ENCODE measurements at places on chromosomes 7 and 10.

DNA sequence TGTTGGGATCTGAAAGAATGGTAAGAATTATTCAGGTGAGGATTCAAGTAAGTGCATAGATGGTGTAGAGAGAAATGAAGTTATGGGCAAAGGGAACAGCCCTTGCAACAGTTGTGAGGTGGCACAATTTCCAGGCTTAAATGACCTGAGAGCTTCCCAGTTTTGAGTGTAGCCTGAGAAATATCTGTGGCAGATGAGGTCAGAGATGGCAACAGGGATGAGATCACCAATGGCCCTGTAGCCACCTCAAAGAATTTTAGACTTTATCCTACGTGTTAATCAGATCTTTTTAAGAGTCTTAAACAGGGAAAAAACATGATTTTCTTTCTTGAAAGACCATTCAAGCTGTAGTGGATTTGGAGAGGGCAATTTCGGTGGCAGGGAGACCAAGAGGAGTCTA is 1.9 kb upstream of the NRF1 start:
- DNase-seq: no peak

DNA sequence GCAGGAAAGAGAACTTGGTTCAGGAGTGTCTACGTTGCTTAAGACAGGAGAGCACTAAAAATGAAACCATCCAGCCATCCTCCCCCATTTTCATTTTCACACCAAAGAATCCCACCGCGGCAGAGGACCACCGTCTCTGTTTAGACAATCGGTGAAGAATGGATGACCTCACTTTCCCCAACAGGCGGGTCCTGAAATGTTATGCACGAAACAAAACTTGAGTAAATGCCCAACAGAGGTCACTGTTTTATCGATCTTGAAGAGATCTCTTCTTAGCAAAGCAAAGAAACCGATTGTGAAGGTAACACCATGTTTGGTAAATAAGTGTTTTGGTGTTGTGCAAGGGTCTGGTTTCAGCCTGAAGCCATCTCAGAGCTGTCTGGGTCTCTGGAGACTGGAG is 1.4 kb upstream of the IL6 start:
- no peak for DNase-seq

DNA sequence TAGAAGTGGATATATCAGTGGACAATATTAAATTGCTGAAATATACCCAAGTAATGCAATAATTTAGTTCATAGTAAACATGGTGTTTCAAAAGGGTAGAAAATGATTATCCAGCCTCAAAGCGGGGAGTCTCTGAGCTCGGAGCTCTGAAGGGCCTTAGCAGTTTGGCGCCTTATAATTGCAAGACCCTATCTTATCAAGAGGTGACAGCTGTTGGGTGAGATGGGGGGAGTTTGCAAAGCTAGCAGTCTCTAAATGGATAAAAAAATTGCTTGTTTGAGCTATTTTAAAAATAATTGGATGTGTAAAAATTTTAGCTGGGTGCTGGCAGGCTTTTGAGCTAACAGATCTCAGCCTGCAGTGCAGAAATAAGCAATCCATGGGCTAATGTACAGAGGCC is 219.2 kb downstream of the CCSER2 start:
- peak; percentile 8 for DNase-seq

- DNase-seq: no peak
Measured at GRCh38 chr7:132656846-132657776, 80.8 kb upstream of the PLXNA4 start.

DNA sequence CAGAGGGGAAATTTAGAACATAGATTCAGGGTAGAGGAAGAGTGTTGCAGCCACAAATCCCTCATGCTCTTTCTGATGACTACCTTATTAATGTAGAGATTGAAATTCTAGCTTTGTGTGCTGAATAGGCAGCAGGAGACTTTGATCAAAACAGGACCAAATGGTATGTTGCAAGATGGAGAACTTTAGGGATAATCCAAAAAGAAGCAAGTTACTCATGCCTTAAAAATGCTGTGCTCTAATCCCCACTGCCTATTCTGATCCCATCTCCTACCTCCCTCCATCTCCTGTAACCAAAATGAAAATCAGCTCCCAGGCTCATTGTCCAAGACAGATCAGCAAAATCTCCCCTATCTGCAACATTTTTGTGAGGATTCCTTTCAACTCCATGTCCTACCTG is 31.3 kb downstream of the CH25H start:
- DNase-seq: no peak

- DNase-seq: no peak
Measured at GRCh38 chr10:86261470-86261869, 105.1 kb downstream of the GRID1 start.

DNA sequence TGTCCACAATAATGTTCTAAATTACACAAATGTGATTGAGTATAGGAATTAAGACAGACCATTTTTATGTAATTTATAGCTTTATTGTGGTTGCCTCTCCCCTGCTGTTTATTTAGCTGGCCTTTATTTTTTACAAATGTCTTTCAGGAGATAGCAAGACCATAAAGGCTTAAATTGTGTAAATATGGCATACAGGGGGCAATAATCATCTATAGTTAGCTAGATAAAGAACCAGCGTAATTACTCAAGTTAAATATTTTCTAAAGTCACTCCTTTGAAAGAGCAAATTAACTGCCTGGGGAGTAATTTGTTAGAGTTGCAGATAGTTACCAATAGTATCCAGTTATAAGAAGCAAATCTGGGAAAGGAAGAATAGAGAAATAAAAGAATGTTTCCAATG is at the start of gene MALRD1:
MALRD1 (plus strand) TSS at position 313 of the 400 bp plus-strand sequence. CDS start 138 bp downstream, outside the sequence.
- DNase-seq: no peak

- no peak for DNase-seq
Measured at GRCh38 chr7:116780966-116781365, 81.4 kb upstream of the CAPZA2 start.

DNA sequence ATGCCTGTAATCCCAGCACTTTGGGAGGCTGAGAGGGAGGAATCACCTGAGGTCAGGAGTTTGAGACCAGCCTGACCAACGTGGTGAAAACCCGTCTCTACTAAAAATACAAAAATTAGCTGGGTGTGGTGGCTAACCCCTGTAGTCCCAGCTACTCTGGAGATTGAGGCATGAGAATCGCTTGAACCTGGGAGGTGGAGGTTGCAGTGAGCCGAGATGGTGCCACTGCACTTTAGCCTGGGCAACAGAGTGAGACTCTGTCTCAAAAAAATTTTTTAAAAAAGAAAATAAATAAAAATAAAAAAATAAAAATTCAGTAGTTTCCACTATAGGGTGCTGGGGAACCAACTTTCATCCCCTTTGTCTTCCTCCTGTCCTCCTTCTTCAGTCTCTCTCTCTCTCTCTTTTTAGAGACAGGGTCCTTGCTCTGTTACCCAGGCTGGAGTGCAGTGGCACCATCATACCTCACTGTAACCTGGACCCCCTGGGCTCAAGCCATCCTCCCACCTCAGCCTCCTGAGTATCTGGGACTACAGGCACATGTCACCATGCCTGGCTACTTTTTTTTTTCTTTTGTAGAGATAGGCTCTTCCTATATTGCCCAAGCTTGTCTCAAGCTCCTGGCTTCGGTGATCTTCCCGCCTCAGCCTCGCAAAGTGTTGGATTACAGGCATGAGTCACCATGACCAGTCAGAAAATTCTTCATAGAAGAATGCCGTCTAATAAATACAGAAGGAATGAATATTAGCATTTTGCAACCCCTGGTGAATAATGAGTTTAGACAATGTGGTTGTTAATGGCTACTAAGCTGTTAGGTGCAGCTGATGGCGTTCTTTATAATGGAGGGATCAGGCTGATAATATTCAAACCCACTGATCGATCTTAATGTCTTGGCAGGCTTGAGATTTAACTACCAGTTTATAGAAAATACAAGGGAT is 20.6 kb downstream of the RBM20 start:
- no peak for DNase-seq

DNA sequence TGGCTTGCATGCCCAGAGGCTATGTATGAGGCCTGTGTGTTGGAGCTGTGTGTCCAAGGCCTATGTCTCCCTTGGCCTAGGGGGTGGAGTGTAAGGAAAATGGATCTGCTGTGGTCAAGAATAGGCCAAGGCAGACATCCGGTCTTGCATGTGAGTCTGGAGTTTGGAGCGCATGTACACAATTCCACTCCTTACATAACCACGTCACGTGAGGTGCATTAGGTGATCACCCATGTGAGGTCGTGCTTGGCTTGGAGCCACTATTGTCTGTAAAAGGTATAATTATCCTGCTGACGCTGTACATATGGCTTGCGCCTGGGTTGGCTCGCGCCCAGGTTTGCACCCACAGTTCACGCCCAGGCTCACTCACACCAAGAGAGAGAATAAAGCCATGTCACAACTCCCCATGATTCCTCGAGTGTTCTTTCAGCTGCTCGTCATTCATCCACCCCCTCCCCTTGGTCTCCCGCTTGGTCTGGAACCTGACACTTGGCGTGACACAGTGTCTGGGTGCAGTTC is 105.5 kb downstream of the BICC1 start:
- DNase-seq: no peak

GRCh38 chr10:132237871-132238270 is 51.1 kb downstream of the DPYSL4 start:
- DNase-seq: no peak

- DNase-seq: no peak
Measured at GRCh38 chr10:33271969-33272583, 62.4 kb downstream of the NRP1 start.

- no peak for DNase-seq
Measured at GRCh38 chr7:2993868-2994267, 49.8 kb downstream of the CARD11 start.

GRCh38 chr7:95246831-95247370 is 77.4 kb downstream of the PON1 start:
- peak; percentile 82 for DNase-seq

- no peak for DNase-seq
Measured at GRCh38 chr10:3832022-3832786, 47.2 kb upstream of the KLF6 start.

DNA sequence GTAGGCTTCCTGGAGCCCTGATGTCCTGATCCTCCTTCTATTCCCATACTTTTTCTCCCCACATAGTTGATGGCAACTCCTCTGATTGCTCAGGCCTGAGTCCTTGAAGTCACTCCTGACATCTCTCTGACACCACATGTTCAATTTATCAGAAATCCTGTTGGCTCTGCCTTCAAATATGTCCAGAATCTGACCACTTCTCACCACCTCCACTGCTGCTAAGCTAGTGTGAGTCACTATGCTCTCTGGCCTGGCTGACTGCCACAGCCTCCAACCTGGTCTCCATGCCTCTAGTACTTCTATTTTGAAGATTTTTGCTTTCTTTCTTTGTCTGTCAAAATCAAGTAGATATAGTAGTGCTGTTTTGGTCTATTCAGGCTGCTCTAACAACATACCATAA is 53.0 kb downstream of the TMEM229A start:
- no peak for DNase-seq

DNA sequence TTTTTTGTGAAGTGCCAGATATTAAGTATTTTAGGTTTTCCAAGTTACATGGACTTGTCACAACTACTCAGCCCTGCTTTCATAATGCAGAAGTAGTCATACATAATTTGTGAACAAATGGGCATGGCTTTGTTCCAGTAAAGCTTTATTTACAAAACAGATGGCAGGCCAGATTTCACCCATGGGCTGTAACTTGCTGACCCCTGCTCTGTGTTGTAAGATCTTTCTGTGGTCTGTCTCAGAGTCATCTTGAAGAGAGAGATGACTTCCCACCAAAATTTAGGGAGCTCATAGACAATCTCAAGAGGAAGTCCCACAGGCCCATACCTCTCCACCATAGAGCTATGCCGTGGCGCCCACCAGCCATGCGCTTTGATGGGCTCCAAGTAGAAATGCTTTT is 616.1 kb downstream of the LRMDA start:
- DNase-seq: no peak

GRCh38 chr7:131226514-131226865 is 101.2 kb upstream of the MKLN1 start:
- no peak for DNase-seq

- DNase-seq: no peak
Measured at GRCh38 chr10:62046522-62047227, 145.2 kb downstream of the ARID5B start.

DNA sequence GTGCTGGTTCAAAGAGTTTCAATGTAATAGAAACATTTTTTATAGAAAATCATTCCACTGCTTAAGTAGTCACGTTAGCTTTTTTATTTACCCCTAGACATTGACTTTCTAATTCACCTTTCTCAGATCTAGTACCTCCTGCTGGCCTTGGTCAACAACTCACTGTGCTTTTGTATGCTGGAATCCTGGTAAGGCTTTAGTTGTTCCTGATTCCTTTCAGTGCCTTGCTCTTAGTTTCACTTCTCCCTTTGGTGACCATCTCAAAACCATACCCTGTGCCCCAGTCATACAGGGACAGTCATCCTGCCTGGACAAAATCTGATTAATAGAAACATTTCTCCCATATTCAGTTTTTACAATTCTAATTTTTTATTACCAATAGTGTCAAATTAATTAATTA is 130.2 kb downstream of the GPR37 start:
- no peak for DNase-seq

DNA sequence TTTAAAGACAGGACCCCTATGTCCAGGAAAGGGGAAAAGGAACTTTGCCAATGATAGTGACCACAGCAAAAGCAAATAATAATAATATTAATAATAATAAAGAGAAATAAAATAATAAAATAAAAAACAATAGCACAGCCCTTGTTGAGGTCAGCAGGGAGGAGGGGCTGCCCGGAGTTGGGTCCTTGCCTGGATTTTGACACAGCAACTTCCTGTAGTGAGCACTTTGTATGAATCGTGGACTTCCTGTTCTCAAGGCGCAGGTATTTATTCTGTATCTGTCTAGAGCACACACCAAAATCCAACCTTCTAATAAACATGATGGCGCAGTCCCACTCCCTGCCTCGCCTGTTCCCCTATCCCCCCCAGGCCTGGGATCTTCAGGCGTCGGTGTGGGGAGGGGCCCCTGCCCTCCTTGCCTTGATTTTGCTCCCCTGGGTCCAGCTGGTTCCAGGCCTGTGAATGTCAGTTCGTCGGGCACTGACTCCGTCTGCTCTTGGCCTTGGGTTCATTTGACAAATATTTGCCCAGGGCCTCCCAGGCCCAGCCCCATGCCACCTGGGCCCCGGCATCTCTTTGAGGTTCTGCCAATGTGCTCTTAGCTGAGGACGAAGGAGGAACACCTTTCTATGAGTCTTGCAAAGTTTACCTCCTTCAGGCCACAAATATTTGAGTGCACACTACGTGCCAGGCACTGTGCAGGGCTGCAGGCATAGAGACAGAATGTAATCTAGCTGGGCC is 13.9 kb downstream of the TRIM8 start:
- no peak for DNase-seq

- no peak for DNase-seq
Measured at GRCh38 chr10:123743441-123744223, 77.5 kb downstream of the GPR26 start.

DNA sequence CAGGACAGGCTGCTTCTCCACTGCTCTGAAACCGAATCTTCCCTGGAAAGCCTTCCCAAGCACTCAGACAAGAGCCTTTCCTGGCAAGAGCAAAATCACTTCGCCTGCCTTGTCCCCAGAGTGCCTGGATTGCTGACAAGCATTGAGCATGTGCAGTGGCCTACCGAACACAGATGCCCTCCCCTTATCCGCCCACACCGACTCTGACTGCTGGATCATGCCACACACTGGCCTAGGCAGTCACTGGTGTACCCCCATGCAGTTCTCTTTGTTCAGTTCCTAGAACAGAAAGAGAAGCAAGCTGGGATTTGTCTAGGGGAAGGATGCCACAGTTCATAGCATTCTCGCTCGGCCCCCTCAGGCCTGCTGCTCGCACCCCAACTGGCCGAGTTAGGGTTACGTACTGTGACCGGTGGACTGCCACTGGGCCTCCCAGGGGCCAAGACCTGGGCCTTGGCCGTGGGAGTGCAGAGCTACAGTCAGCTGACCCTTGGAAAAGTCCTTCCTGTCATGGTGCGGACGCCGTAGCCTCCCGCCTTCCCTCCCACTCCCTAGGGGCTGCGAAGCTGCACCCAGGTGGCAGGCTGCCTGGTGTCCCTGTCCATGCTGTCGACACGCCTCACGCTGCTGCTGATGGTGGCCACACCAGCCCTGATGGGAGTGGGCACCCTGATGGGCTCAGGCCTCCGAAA is 6.9 kb downstream of the ABCB8 start:
- DNase-seq: no peak

Measured in NCI-H1092 (cell line).